ENCODE measurements at places on chromosomes 4 and X.

GRCh38 chr4:28176942-28177341 is 1316.3 kb downstream of the STIM2 start:
- no peak for DNase-seq

DNA sequence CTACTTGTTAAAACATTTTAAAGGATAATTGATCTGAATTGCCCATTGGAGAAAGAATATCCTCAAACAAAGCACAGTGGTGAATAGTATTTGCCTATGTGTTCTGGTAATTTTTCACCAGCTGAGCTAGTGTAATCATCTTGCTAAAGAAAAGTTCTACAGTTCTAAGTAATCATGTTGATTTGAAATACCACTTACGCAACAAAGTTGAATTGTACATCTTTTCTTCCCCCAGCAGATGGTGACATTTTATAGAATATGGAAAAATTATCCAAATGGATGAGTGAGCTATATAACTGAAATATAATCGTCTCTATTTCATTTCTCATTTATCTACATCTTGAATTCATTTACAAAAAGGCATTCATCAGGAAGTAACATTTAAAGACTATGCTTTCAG is 9.7 kb upstream of the ZNF674 start:
- DNase-seq = no peak

GRCh38 chr4:150769248-150769647 is 187.3 kb downstream of the MAB21L2 start:
- DNase-seq = no peak

DNA sequence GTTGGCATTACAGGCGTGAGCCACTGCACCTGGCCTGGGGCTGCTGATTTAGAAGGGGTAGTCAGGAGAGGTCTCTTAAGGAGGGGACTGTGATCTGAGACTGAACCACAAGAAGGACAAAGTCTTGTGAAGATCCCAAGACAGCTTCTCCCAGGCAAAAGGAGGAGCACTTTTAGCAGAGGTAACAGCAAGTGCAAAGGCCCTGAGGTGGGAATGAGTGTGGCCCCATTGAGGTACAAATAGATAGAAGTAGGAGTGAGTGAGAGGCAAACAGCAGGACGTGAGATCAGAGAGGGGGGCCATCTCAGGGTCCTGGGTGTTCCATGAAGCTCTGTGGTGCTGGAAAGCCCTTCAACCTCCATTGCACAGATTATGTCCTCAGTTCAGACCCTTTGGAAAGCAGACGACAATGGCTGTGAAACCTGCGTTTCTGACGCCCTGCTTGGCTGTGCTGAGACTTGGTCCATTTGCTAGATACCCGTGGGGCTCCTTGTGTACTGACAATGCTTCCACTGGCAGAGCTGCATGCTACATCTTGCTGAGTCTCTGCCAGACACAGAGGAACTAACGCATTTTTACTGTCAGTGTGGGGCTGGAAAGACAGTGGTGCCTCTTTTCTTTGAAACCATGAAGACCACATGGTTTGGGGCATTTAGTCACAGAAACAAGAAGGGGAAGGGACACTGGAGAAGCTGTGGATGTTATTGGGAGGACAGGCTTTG is 1.3 kb upstream of the CCKAR start:
- DNase-seq = peak; percentile 25

DNA sequence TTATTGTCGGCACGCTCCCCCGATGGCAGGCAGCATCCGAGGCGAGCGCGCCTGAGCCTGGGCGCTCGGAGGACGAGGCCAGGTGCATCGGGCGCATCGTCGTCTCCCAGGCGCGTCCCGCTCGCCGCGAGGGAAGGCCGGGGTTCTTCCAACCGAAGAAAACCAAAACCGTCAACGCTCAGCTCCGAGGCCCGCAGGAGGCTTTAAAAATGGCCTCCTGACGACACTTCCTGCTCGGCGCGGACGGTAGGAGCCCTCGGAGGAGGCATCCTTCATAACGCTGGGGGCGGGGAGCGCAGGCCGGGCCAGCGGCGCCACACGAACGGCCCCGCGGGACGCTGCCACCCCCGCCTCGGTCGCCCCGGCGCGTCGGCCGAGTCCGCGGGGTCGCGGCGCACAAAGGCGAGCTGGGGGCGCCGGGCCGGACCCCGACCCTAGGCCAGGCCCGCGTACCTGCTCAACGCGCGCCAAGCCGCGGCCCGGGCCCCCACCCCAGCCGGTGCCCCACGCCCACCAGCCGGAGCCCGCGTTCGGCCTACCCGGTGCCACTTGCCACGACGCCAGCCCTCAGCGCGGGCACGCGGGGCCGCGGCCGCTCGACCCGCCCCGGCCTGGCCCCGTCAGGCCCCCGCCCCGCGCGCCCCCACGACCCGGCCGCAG is 501 bp downstream of the ZNF518B start:
- DNase-seq = peak; percentile 75

DNA sequence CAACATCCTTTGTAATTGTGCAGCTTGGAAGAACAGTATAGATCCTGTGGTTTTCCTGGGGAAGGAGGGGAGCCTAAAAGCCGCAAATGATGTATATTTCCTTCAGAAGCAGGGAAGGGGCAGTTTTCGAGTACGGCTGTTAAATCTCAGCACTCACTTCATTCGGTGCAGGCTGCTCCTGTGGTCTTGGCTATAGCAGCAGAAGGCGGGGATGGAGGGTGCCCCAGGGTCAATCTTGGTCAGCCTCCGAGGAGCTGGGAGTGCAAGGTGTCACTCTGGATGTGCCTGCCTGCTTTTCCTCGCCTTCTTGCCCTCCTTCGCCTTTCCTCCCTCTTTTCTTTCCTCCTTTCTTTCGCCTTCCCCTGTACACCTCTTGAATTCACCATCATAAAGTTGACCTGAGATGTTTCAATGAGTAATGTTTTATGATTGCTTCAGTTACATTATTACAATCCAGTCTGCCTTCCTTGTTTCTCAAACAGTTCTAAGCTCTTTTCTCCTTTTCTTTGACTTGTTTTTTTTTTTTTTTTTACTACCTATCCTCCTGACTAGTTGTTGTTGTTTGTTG is 101.6 kb downstream of the RELL1 start:
- no peak for DNase-seq

- no peak for DNase-seq
These were observed 59.3 kb downstream of the MAML3 start for GRCh38 chr4:140094438-140095420.

- no peak for DNase-seq
These were observed 13.1 kb downstream of the CCNQ start for GRCh38 chrX:153585827-153586226.

DNA sequence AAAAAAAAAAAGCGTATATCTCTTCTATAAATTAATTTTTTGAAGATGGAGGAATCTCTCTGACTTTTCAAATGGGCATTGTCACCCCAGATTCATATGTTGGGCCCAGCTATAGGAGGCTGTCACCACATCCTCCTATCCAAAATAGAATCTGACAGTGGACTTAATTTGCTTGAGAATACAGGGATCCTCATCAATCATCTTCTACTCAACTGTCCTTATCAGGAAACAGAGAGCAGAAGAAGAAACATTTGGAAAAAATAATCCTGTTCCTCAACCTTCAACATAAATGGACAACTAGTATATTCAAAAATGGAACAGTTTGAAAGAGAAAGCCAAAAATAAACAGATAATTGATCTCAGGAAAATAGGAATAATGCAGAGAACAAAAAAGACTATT is 725.4 kb upstream of the INTU start:
- DNase-seq = no peak

- no peak for DNase-seq
These were observed 930.7 kb downstream of the CCSER1 start for GRCh38 chr4:91057871-91058270.

GRCh38 chrX:77528034-77528433 is 80.8 kb downstream of the FGF16 start:
- no peak for DNase-seq

Measured in type B pancreatic cell (in vitro differentiated cells).